ENCODE measurements at places on chromosomes 13 and 19.

- DNase-seq: no peak
These were observed 5.8 kb upstream of the KBTBD7 start for GRCh38 chr13:41200126-41200525.

DNA sequence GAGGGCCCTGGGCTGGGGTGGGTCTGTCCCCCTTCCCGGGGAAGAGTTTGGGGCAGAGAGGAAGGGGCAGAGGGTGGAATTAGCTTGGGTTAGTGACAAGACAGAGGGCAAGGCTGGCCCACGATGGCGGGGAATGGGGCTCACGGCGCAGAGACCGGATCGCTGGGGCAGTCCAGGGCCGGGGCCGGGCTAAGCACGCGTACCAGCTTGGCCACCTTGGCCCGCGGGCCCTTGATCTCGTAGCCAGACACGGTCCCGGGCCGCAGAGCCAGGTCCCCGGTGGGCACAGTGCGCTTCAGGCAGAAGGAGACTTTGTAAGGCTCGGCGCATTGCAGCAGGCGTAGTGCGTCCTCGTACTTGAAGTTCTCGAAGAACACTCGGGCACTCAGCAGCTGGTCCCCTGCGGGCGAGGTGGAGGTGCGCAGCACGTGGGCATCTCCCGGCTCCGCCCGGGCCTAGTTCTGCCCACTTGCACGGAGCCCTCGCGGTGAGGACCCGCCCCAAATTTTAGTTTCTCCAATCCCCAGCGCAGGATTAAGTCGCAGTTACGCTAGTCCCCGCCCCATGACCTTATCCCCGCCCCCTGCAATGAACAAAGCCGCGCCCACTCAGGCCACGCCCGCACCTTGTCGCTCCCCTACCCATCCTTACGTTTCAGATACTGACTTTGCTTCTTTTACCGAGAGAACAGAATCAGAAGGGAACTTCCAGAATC lies 8.6 kb upstream of the HIPK4 start:
- DNase-seq: no peak

- DNase-seq: no peak
These were observed 406.8 kb downstream of the DACH1 start for GRCh38 chr13:71460211-71460610.

DNA sequence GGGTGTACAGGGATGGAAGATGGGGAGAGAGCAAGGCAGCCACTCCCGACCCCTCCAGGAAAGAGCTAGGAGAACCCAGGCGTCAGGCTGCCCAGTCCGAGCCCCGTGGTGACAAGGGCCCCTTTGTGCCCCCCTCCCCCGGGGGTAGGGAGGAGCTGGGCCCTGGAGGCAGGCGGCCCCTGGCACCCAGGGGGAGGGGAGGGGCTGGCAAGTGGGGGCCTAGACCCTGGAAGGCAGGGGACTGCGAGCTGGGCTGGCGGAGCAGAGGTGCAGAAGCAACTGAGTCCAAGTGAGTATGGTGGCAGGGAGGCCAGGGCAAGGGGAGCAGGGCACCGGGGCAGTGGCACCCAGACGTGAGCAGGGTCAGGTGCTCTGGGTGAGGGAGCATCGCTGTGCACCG lies at the start of gene MAG:
Gene MAG (plus strand): TSS at position 246 of the 400 bp plus-strand sequence. CDS start 3,248 bp downstream, outside the sequence.
- no peak for DNase-seq

DNA sequence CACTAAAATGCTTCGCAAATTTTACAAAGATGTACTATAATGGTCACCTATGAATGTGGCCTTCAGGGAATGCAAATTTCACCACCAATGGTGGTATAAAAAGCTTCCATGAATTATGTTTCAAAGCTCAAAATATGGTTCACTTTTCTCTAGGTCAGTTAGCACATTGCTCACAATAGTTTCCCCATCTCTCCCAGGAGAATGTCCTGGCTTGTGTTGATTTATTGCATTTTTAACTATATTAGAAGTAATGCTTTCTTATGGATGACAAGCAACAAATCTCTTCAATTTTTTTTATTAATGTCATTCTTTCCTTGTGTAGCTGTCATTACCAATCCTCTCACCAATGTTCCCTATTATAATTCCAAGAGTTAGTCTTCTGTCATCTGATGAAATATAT lies 621.2 kb downstream of the TBC1D4 start:
- DNase-seq: no peak

DNA sequence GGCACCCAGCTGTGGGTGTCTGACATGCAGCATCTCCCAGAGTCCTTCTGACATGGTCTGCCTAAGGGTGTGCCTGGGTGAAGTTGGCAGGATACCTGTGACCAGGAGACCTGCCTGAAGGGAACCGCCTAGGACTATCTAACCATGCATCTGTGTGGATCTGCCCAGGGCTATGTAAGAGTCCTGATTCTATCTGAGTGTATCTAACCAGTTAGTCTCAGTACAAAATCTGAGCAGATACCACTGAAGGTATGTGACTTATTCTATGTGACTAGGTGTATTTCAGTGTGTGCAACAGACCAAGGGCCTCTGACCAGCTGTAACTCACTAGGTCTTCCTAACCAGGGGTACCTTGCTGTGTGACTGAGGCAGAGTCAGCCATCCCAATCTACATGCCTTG lies 28.2 kb upstream of the FBL start:
- DNase-seq: no peak

GRCh38 chr19:10681658-10682057 lies 19.6 kb upstream of the QTRT1 start:
- DNase-seq: no peak

DNA sequence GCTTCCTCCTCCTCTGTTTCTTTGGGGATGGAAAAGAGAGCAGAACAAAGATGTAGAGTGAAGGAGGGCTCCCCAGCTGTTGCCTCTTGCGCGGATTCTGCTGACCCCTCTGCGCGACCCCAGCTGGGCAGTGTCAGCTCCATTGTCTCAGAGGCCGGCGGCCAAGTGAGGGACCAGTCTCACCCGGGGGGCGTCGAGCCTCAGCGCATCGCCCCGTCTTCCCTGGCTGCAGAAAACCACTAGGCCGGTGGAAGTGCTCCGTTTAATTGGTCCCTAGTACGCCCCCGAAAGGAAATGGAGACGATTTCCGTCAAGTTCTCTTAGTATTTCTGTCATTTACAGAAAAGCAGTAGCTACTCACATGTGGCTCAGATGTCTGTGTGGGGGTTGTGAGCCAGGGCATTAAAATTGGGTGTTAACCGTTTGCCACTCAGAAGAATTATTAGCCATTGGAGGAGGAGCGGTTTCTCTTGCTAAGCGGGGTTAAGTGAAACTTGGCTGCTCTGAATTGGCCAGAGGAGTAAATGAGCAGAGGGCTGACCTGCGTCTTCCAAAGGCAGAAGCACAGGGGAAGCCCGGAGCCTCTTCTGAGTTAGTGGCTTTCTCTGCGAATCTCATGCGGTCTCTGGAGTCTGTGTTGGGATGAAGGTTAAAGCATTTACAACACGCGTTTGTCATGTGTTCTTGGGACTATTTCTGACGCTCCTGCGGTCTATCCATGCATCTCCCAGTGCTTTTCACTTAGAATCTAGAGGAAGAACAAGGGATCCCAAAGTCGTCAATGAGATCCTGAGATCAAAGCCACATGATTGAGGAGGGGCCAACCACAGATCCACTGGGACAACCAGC lies 132.8 kb upstream of the MYO16 start:
- DNase-seq: no peak

- DNase-seq: no peak
These were observed 398.8 kb downstream of the DLEU7 start for GRCh38 chr13:50444726-50445125.

- DNase-seq: no peak
These were observed 6.6 kb upstream of the ISYNA1 start for GRCh38 chr19:18444513-18444912.

DNA sequence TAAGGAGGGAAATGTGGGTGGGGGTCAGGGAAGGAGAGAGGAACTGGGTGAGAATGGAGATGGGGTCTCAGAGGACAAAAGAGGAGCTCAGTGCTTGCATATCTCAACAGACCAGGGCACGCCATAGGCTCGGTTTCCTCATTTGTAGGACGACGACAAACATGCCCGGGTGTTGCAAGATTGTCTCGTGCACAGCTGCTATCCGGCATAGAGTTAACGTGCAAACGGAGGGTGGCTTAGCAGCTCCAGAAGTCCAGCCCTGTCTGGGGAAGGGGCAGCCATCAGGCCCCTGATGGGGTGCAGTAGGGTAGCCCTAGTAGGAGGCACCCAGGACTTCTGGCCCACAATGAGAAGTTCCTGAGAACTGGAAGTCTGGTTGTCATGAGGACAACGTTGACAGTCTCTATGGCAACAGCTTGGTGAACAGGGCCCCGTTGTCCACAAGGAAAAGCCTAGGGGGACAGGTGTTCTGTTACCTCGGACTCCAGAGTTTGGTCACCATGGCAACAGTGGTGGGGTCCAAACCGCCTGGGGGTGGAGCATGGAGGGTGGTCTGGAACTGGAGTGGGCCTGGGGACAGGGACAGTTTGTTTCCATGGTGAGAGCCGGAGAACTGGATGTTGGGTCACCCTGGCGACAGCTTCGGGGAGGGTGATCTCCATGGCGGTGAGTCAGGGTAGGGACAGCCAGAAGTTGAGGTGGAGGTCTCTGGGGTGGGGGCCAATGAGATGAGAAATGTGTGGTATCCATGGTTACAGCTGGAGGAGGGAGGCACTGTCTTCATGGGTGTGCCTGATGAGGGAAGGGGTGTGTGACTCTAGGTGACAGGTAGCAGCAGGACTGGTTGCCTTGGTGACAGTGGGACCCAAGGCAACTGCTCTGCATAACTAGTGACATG lies 16.8 kb downstream of the TM6SF2 start:
- no peak for DNase-seq

DNA sequence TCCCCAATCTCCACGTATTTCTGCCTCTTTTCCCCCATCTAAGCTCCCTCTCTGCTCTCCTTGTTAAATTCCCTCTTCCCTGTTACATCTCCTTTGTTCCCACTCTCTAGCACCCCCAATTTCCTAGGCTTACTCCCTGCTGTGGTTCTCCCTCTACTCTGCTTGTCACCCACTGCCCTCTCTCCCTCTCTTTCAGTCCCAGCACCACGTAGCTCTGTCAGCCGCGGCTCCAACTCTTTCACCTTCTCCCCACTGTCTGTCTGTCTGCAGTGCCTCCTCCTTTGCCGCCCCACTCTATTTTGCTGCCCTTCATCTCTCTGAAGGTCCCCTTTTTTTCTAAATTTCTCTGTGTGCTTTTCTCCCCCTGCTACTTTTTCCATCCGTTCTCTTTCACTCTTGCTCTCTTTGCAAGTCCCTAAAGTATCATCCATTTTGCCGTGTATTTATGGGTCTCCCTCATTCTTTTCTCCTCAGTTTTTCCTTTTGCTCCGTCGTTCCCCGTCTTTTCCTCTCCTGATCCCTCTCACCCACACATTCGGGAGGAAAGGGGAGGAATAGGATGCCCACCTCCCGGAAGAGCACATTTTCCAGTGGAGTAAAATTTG lies 937 bp downstream of the ZNF841 start:
- peak; percentile 12 for DNase-seq

- peak; percentile 48 for DNase-seq
These were observed 918.8 kb downstream of the SLITRK1 start for GRCh38 chr13:82963226-82964099.

DNA sequence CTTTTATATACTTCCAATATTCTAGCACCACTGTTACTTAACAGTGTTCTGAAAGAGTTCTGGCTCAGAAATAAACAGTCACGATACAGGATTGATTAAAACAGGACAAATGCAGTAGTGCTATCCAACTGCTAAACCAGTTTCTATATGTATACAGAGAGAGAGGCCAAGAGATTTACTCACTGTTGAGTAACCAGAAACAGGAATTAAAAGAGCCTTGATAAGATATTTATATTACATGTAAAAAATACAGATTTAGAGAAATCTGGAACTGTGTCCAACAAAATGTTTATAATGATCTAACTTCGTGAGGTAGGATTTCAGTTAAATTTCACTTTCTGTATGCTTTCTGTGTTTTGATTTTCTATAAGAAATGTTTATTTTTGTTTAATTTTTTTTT lies 116.6 kb downstream of the CDK8 start:
- no peak for DNase-seq

DNA sequence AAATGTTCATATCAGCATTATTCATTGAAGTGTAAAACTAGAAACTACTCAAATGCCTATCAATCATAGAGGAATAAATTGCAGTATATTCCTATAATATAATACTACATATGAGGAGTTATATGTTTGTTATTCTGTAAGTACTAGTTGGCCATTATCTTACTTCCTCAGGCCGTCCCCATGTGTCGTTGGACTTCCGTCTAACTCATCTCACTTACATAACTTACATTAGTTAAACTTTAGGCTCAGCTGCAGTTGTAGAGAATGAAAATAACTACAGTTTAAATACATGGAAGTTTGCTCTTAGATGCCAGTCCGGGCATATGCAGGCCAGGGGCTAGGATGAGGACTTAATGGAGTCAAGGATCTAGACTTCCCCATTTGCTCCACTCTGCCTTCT lies 8.6 kb upstream of the EPSTI1 start:
- DNase-seq: no peak

- no peak for DNase-seq
These were observed 7.5 kb downstream of the RPL21 start for GRCh38 chr13:27258637-27259386.

- no peak for DNase-seq
These were observed 7.1 kb downstream of the LAMP1 start for GRCh38 chr13:113304121-113304520.

DNA sequence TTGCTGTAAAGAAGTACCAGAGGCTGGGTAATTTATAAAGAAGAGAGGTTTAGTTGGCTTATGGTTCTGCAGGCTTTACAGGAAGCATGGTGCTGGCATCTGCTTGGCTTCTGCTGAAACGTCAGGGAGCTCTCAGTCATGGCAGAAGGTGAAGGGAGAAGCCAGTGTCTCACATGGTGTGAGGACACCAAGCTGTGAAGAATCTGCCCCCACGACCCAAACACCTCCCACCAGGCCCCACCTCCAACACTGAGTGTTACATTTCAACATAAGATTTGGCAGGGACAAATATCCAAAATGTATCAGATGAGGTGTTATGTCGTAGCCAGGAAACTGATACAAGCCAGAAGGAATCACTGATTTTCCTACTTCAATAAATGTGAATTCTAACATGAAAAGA lies 136.5 kb downstream of the CYSLTR2 start:
- DNase-seq: no peak

DNA sequence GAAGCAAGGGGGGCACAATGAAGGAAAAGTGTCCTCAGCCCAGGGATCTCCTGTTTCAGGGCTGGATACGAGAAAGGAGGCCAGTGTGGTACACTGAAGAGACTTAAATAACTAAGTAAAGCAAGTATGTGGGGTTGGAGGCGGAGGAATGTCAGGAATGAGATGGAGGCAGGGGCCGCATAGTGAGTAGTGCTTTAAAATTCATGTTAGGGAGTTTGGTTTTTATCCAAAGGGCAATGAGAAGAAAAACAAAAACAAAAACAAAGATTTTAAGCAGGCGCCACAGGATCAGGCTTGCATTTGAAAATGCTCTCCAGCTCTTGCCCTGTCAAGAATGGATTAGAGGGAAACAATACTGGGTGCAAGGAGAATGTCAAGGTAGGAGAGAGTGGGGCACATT lies 273.4 kb downstream of the DCLK1 start:
- no peak for DNase-seq

Measured in HCEC 1CT (cell line).